ENCODE measurements at places on chromosomes 16 and 17.

DNA sequence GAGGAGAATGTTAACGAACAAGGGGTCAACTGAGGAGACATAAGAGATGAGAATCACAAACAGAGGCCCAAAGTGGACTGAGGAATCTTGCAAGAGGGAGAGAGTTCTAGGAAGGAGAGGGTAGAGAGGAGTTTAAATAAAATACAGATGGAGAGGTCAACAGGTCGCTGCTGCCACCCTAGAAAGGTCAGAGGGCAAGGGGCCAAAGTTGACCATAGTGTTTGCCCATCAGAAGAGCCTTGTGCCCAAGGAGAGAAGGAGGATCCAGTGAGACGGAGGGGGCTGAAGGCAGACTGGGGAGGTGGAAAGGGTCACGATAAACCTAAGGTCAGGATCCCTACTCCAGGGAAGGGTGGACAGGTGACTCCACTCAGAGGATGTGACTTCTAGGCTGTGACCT, 6.9 kb upstream of the ITGA3 start:
- DNase-seq, result no peak

DNA sequence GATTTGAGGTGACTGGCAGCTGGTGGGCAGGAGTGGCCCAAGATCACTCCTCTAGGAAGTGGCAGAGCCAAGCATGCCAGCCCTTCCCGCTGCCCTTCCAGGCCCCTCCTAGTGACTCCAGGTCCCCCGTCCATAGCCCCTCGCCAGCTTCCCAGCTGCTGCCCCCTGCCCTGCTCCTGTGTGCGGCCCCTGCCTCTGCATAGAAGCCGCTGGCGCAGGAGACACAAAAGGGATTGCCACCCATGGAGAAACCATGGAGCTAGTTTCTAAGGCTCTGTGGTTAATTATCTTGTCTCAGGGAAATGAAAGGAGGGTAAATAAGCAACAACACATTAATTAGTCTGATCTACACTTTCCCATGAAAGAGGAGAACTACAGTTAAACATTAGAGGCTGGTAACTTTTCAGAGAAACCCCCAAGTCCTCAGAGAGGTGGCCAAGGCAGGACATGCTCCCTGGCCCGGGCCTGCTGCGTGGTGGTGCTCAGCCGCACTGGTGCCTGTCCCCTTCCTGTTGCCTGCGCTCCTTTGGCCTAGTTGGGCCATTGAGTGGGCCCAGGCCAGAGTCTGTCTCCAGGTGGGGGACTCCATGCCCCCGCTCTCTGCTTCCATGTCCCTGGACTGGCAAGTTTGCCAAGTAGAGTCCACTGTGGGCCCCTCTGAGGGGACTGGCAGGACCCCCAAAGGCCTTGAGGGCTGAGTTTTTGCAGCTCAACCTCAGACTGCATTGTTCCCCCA, 65.2 kb downstream of the PRMT7 start:
- DNase-seq, result no peak

DNA sequence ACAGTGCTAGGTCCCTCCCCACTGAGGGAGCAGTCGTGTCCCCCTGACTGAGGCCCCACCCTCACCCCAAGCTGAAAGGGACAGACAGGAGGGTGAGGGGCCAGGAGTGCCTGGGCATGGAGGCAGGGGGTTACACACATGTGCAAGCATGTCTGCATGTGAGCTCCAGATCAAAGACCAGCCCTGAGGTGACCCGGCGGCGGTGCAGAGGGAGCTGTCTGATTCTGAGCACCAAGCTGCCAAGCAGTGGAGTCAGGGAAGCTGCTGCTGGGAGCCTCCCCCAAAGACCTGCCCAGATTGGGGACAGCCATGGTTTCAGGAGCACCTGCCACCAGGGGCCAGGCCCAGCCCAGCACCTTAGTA, 5.5 kb downstream of the DLX3 start:
- DNase-seq, result no peak

DNA sequence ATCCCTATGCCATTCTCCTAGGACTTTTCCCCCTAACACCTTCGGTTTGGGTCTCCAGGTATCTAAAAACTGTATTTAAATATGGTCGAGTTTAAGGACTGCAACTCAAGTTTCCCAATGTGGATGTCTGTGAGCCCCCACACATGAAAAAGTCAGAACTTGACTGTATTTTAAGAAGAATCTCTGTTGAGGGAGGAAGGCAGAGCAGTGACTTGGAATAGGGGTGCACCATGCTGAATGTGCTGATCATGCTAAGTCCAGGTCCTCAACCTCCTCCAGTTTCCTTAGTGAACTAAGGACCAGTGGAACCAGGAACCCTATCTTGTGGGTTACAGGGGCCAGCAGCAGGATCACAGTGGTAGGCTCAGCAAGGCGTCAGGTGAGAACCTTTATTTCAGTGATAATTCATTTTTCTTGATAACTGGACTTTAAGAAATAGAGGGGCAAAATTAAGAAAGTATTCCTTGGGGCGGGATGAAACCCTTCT, 19.5 kb downstream of the GRB7 start:
- DNase-seq, result no peak

- no peak for DNase-seq
These were observed 101.4 kb upstream of the HSBP1 start for GRCh38 chr16:83706394-83706793.

DNA sequence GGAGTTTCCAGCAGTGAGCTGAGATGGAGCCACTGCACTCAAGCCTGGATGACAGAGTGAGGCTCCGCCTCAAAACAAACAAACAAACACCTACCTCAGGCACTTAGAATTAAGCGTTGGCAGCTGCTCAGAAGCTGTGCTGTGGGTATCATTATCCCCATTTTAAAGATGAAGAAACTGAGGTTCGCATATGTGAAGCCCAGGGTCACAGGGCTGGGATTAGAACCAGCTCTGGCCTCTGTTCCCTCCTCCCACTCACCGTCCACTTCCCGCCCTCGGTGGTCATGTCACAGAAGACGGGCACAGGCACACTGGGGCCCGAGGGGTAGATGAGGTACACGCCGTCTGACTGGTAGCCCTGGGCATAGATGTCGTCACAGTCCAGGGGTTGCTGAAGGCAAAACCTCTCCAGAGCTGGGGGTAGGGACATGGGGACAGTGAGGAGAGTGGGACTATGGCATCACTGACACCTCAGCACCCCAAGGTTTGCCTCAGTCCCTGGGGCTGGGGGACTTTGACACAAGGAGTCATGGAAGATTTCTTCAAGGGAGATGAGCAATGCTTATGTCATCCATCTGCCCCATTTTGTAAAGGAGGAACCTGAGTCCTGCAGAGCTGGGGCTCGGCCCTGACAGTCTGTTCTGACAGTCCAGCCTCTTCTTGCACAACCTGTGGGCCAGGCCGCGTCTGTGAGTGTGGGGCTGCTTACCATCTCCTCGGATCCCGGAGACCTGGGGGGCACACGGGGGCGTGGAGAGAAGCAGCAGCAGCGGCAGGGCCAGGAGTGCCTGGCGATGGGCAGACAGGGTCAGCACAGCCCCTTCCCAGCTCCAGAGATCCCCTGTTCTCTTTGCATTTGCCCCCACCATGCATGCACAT, 700 bp downstream of the MFAP4 start:
- DNase-seq, result no peak

- no peak for DNase-seq
These were observed 36.4 kb downstream of the GPT2 start for GRCh38 chr16:46920402-46921068.

- no peak for DNase-seq
These were observed 36.3 kb upstream of the ZNF750 start for GRCh38 chr17:82876149-82876548.

- no peak for DNase-seq
These were observed 17.1 kb upstream of the ALOX15B start for GRCh38 chr17:8021565-8022359.

DNA sequence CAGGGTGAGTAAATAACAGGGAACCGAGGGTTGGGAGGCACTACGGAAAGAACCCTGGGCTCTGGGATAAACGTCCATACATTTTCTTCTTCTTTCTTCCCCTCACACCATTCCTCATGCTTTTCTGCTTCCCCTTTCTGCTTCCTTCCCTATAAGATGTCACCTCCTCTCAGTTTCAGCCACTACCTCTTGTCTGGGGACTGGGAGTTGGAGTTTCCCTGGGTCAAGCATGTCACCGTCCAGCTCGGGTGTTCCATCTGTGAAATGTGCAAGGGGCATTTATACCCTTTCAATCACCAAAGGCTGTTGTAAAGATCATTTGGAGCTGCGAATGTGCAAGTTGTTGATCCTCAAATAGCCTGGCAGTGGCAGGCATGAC, 17.5 kb upstream of the CCL22 start:
- no peak for DNase-seq

DNA sequence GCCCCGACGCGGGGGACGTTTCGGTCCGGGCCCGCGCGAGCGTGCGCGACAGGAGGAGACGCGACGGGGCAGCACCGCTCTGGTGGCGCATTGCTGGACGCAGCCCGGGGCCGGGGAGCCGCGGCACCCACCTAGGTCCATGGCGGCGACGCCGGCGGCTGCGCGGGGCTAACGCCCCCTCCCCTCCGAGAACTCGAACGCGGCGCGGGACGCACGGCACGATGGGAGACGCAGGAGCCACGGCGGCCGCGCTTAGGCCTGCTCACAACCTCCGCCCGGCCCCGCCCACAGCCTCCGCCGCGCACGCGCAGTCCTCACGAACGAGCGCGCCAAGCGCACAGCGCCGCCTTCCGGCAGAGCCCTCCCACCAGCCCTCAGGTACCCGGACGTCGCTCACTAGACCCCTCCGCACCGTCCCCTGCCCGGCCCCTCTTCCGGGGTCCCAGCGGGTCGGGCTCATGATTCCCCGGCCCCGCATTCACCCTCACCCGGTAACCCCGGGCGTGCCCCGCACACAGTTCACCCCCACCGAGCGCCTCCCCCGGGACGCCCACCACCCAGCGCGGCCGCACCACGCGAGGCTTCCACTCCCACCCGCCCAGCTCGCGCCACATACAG, at the start of gene GEMIN4:
Gene GEMIN4 (minus strand): TSS at position 263 of the 618 bp plus-strand sequence. CDS start 122 bp downstream, at position 141.
- DNase-seq, result peak; percentile 100

DNA sequence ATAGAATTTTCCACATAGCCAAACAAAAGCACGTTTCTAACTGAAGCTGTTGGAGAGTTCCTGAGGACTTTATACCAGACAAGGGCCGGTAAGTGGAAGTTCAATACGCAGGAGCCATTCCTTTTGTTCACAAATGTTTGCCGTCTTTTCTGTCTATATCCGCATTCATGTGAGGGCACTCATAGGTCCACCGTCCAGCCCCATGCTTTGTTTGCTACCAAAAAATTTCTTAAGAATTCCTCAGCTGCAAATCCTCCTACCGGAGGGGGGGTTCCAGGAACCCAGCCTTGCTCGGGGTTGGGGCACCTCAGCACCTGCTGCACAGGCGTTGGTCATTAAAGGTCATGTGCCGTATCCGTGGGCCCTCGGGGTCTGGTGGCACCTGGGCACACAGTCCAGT, 276.8 kb downstream of the SEC14L1 start:
- no peak for DNase-seq

GRCh38 chr17:2602597-2603017, 9.2 kb downstream of the PAFAH1B1 start:
- no peak for DNase-seq

DNA sequence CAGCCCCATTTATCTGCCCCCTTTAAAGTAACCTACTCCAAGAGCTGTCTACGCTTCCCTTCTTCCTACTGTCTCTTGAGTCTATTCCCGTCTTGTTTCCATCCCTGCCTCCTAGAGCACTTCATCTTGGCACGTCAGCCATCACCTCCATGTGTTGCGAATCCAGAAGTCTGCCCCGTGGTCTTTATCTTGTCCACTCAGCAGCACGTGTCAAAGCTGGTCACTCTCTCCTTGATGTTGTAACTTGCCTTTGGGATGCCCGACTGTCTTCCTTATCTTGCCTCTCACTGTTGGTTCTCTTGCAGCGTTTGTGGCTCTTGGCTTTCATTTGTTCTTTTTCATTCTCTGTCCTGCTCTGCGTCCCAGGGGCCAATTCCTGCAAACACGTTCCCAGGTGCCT, 99.4 kb downstream of the PLCG2 start:
- no peak for DNase-seq

DNA sequence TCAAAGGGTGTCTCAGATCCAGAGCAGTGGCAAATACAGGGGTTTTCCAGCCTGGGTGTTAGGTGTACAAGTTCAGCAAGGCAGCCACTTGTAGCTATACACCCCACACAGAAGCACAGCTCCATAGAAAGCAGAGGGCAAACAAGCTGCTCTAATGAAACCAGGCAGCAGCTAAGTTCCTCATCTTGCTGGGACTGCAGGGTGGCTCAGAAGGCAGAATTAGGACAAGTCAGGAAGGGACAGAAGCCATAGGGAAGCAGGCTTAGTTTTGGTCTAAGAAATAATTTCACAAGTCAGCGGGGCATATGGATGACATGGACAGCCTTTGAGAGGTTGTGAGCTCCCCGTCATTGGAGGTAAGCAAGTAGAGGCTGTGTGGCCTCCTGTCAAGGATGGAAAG, 23.7 kb downstream of the CNGB1 start:
- DNase-seq, result no peak

DNA sequence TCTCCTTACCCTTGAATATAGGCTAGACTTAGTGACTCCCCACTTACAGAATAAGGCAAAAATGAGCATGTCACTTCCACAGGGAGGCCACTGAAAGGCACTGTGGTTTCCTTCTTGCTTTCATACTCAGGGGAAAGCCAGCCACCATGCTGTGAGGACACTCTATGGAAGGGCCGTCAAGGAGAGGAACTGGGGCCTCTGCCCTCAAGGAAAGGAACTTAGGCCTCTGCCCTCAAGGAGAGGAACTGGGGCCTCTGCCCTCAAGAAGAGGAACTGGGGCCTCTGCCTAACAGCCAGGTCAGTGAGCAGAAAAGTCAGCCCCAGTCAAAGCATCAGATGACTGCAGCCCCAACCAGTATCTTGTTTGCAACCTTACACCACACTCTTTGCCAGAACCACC, 30.1 kb downstream of the VPS35 start:
- no peak for DNase-seq

DNA sequence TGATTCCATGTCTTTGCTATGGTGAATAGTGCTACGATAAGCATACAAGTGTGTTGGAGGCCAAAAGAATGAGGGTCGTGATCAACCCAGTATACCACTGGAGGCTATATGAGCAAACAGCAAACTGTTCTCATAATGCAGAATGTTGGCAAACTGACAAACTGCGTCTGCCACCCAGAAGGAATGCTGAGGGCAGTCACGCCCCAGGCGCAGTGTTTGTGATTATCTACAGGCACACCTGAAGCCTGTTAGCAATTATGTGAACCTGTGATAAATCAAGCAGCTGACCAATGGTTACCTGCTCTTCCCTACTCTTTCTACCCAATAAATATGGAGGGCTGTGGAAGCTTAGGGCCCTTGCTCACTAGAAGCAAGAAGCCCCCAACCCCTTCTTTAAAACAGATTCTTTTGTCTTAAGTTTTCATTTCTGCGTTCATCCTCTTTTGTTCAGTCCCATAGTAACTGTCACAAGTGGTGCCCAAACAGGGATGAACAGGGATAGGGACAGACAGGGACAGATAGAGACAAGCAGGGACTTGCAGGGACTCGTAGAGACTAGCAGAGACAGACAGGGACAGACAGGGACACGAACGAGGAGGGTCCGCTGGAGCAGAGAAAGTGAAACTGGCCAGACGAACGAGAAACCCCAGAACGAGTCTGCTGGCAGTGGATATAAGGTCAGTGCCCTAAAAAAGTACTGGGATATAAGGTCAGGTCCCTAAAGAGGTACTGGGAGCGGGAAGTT, 25.1 kb downstream of the CD300LG start:
- DNase-seq, result no peak

GRCh38 chr16:54233615-54234014, 53.0 kb downstream of the IRX3 start:
- DNase-seq, result no peak

- DNase-seq, result no peak
These were observed 299.3 kb upstream of the SALL1 start for GRCh38 chr16:51450376-51450775.
